ENCODE measurements at places on chromosomes 1 and 21.

DNA sequence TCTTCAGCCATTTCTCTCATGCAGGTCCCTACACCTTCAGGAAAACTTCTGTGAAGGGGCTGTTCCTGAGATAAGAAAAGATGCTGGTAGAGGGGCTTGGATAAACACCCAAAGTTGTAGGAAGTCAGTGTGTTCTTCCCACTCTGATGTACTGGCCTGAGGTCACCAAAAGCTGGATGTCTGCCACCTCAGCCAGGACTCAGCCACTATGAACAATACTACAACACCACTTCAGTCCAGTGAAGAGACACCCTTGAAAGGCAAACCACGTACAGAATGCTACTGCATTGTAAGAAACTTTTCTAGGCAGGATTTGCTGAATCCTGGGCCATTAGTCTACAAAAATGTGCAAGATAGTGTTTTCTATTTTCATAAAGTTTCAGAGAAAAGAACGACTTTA is 2.4 kb downstream of the PTPN14 start:
- no peak for DNase-seq

GRCh38 chr1:194104247-194104844 is 917.9 kb upstream of the B3GALT2 start:
- DNase-seq: no peak

- no peak for DNase-seq
Observed at GRCh38 chr1:227912866-227913265, 34.9 kb downstream of the WNT9A start.

GRCh38 chr1:100511058-100511457 is 26.9 kb upstream of the GPR88 start:
- DNase-seq: no peak

- no peak for DNase-seq
Observed at GRCh38 chr1:7470904-7471638, 300.0 kb upstream of the VAMP3 start.

DNA sequence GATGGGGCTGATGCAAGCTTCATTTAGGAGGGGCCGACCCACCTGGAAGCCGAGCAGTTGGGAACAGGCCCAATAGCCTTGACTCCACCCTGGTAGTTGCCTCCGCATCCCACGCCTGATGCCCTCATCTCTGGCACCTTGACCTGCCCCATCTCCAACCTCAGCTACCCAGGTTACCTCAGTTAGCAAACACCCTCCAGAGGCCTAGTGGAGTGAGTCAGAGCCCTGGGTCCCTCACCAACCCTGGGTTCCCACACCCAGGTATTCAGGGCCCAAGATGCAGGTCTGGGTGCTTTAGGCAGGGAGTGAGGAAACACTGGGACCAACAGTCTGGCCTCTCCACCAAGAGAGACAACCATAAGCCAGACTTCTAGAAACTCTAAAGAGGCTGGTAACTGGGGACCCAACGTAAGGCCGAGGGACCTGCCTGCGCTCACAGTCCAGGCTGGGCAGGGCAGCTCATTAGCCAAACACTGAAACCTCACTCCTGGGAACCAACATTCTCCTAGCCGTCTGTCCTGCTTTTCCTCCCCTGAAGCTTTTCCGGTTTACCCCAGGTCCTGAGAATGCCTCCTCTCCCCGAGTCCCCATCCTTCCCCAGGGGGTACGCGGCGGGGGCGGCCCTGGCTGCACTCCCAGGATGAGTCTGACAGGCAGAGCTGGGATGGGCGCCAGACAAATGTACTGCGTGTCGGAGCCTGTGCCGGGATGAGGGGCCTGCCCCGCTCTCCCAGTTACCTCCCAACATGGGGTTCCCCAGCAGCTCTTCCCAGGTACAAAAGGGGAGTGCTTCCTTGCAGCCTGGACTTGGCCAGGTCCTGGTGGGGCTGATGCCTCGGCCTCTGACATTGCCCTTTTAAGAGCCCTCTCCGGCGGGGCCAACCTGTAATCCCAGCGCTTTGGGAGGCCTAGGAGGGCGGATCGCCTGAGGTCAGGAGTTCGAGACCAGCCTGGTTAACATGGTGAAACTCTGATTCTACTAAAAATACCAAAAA is 8.9 kb upstream of the CELSR2 start:
- no peak for DNase-seq

GRCh38 chr21:31656199-31657095 is 3.0 kb upstream of the SOD1 start:
- no peak for DNase-seq

DNA sequence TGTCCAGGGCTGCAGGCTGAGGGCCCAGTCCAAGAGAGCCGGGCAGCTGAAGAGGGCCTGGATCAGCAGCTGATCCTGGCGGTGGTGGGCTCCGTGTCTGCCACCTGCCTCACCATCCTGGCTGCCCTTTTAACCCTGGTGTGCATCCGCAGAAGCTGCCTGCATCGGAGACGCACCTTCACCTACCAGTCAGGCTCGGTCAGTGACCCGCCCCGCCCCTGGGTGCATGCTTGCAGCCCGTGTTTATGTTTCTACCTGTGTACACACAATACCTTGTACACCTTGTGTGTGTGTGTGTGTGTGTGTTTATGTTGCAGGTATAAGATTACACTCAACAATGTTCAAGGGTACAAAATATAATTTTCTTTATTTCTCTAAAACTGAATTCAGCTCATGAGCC is 13.0 kb downstream of the TIE1 start:
- DNase-seq: no peak

DNA sequence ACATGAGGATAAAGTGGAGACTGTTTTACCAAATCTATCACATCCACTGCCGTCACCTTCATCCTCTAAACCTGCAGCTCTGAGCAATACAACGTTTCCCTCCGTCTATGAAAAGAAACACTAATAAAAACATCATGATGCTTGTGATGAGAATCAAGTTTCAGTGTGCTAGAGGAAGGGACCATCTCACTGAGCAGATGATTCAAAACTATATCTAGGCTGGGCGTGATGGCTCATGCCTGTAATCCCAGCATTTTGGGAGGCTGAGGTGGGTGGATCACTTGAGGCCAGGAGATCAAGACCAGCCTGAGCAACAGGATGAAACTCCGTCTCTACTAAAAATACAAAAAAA is 14.7 kb upstream of the MYOM3 start:
- DNase-seq: no peak

DNA sequence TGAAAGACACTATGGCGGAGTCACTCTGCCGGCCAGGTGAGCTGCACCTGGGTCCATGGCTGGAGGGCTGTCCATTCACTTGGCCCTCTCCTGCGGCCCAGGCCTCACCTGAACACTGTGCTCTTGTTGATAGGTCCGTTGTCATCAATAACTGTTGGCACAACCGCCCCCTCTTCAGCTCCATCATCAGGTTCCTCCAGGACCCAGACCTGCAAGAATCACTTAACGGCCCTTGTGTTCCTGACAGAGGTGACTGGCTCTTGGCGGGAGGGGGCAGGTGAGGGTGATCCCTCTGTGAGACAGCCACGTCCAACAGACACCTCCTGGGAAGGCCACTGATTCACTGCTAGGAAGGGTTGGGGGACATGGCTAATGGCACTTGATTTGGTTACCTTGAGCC is 54.9 kb downstream of the INAVA start:
- no peak for DNase-seq

DNA sequence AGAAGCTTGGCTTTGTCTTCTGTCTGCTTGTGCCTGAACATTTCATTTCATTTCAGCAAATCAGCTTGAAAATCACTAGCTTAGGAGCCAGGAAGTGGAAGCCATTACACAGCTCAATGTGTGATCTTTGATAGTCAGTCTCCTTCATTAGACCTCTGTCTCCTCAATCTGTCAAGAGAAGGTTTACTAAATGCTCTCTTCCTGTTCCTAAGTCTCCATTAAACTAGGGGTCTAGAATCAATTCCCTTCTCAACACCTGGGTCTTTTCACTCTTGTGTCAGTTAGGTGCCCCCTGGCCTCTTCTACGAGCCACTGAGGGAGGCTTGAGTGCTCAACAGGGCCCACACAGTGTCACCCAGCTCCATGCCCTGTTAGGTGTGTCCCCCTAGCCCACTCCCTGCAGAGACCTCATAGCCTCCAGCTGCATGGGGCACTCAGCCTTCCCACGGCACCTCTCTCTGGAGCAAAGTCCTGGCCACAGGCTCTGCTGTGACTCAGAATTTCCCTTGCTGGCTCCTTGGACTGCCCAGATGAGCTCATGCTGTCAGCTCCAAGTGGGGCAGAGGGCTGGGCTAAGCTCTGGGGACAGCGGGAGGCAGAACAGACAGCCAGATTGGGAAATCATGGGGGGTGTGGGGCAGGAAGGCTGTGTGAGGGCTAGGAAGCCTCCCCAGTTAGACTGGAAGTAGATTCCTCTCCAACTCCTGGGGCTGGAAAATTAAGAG is 115.7 kb upstream of the IPO9 start:
- DNase-seq: no peak

- DNase-seq: no peak
Observed at GRCh38 chr1:115781343-115781742, 12.8 kb upstream of the CASQ2 start.

GRCh38 chr21:44485254-44485793 is 30.0 kb downstream of the LRRC3 start:
- no peak for DNase-seq

DNA sequence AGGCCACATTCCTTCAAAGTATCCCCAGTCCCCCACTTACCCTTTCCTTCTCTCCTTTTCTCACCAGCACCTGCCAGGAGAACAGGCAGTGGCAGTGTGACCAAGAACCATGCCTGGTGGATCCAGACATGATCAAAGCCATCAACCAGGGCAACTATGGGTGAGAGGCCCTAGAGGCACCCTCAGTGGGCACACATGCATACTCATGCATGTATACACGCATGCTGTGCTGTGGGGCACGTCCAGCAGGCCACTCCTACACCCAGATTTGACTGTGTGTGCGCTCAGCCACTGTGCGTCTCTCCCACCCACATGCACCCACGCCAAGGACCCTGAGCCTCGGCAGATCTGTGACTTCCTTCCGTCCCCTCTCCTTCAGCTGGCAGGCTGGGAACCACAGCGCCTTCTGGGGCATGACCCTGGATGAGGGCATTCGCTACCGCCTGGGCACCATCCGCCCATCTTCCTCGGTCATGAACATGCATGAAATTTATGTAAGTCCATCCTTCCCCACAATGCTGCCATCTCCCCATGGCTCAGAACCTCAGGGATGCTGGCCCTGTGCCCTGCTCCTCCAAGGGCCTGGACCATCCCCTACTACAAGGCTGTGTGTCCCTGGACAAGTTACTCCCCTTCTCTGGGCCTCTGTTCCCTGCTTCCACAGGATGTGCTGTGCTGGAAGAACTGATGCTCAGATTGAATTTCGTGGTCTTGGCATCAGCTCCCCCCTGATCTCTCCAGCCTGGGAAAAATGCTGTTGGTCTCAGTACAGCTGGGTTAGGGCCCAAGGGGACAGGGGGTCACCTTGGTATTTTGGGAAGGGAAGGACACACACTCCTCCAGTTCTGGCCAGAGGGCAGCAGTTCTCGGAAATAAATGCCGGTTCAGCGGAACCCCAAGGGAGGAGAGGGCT is 7.0 kb downstream of the TINAGL1 start:
- DNase-seq: no peak

DNA sequence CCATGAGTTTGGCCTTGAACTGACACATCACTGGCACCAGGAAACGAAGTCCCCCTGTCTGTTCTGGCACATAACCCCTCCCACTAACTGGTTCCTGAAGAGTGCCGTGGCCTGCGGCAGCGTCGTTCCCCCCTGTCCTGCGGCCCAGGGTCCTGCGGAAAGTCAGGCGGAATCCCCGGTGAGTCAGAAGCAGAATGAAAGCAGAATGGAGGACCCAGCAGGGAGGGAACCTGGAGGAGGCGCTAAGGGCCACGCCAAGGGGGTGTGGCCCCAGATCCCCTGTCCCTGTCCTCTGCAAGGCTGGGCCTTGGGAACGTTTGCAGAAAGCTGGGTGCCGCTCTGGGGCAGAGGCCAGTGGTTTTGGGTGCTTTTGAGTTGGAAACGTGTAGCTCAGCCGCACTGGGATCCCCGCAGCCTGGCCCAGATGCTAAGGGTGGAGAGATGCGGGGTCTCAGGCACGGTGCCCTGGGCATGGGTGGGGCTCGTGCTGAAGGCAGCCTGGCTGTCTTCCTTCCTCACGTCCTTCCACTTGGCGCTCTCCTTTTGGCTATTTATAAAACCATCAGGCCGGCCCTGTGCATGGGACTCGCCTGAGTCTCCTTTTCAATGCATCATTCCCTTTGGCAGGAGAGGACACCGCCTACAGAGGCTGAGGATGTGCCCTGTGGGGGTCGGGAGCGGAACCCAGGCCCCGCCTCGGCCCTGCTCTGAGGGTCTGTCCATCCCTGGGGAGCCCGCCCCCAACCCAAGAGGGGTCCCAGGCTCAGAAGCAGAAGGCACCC is 36.2 kb downstream of the TP73 start:
- DNase-seq: peak; percentile 35

DNA sequence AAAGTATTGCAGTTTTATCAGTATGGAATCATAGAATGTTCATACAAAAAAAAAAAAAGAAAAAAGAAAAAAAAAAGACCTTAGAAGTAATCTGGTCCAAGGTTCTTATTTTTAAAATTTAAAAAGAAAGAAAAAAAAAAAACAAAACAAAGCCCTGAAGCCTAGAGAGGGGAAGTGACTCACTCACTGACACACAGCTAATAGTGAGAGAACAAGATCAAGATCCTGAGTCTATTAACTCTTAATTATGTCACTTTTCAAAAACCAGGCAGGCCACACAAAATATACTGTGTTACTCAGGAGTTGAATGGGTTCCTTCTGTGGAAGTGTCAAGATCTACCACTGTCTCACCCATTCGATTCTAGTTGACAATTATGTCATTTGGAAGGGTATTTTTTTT is 433.9 kb upstream of the DAB1 start:
- DNase-seq: no peak

DNA sequence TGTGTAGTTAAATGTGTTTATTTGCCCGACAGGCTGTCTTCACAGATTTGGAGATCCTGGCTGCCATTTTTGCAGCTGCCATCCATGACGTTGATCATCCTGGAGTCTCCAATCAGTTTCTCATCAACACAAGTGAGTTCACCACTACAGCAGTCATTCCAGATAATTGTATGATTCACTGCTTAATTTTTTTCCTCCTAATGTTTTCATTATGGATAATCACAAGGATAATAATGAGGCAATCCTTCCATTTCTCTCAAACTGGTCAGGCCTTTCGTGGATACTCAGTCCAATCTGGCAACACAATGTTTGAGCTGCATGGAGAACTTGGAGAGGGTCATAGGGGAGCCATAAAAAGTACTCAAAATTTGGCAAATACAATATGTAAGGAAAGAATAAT is 168.3 kb upstream of the SGIP1 start:
- DNase-seq: no peak

GRCh38 chr1:211610779-211611556 is 32.0 kb upstream of the SLC30A1 start:
- no peak for DNase-seq

- DNase-seq: no peak
Observed at GRCh38 chr1:243529512-243529911, 273.7 kb downstream of the SDCCAG8 start.

DNA sequence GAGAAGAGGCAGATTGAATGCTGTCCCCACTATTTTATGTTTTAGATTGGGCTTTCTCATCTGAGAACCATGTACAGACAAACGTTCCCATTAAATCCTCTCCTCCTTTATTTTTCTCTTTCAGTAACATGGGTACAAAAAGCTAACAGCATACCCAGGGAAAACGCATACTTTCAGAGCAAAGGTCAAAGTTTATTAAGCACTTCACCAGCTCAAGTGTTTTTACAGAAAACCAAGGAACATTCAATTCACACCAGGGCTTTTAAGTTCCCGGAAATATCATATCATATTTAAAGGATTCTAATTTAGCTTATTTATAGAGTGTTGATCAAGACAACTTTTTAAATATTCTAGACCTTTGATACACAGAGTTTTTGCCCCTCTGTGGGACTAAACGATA is 271.5 kb upstream of the C1orf87 start:
- DNase-seq: no peak

GRCh38 chr1:198681831-198682759 is 43.3 kb downstream of the PTPRC start:
- DNase-seq: peak; percentile 64

All from NCI-H1436 (cell line).